Kidney epithelial cell (primary cell): ENCODE measurements at places on chromosomes 6 and 20. TPM values are rescaled to one million over a fixed set of nuclear protein-coding genes. Genes with fewer than 3 reads are reported as not detected.

DNA sequence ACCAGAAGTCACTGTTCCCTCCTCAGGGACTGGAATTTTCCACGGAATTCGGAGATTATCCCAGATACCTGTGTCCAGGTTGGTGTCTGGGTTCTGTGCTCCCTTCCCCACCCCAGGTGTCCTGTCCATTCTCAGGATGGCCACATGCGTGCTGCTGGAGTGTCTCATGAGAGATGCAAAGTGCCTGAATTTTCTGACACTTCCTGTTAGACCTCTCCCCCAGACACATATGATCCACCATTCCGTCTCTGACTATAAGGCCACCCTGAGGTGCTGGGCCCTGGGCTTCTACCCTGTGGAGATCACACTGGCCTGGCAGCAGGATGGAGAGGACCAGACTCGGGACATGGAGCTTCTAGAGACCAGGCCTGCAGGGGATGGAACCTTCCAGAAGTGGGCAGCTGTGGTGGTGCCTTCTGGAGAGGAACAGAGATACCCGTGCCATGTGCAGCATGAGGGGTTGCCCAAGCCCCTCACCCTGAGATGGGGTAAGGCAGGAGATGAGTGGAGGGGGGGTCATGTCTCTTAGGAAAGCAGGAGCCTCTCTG, 14.4 kb upstream of the HLA-A start:
- DNase-seq, result no peak

GRCh38 chr6:82408952-82409431, 45.4 kb downstream of the TPBG start:
- no peak for DNase-seq

DNA sequence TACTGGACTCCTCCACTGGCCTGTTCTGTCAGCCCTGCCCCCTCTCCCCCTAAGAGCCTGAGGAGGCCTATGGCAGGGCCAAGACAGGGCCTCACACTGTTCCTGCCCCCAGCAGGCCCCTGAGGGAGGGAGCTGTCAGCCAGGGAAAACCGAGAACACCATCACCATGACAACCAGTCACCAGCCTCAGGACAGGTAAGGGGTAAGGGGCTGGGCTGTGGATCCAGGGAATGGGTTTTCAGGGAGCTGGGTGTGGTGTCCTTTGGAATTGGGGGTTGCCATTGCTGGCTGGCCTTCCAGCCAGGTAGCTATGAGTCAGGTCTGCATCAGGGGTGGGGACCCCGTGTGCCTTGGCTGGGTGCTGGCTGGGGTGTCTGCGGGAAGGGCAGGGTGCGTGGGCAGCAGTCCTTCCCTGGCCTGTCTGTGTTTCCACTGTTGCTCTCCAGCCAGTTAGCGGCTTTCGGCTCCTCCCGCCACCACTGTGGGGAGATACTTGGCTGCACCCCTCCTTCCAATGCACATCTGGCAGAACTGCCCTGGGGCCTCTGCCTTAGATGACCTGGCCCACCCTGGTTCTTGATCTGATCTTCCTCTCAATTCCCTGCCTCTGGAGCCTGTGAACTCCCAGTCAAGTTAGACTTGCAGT, 3.9 kb downstream of the SLC29A1 start:
- DNase-seq, result no peak

- DNase-seq, result no peak
Observed at GRCh38 chr20:57426271-57426689, 35.1 kb downstream of the RBM38 start.

GRCh38 chr6:141464490-141464889, 668.2 kb upstream of the GJE1 start:
- peak; percentile 61 for DNase-seq

DNA sequence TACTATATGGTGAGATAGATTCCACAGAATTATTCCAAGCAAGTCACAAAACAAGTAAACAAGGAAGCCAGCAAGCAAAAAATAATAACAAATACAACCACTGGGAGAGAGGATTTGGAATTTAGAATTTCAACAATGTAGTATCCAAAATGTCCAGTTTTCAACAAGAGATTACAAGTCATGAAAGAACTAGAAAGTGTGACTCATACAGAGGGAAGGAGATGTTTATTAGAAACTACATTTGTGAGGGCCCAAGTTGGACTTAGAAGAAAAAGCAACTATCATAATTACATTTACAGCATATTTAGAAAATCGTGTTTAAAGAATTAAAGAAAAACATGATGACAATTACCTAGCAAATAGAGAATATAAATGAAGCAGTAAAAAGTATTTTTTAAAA, 494.6 kb upstream of the ID4 start:
- DNase-seq, result no peak

- no peak for DNase-seq
Observed at GRCh38 chr20:41175727-41176330, 38.5 kb downstream of the PLCG1 start.

DNA sequence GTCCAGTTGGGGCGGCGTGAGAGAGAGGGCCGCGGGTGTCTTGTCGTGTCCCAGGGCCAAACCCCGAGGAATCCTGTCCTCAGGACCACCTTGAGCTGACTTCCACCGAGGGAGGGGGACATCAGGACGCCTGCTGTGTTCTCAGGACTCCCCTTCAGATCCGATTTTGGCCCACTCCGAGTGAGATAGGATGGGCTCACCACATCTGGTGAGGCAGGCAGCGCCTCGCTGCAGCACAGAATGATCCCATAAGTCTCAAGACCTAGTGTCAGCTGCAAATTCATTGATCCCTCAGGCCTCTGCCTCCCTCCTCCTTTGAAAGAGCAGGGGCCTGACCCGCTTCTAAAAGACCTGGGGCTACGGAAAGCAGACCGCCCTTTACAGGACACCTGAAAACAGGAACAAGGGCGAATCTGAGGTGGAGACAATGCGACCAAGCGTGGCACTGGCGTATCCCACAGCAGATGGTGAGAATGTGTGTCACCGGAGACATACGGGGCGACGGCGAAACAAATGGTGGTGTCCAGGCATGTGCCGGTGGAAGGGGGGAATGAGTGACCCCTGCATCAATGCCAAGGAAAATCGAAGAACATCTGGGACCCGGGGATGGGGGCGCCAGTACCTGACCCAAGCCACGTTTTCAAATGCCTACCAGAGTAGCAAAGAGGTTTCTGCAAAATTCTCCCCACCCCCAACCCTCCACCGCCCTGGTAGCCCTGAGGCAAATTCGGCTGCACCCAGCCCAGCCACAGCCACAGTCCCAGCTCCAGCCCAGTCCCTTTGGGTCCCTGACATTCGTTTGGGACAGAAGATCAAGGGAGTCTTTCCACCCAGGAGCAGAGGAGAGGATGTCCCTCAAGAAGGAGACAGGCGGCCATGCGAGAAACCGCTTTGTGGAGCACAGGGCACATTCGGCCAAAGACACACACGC, 162.1 kb upstream of the ZNF337 start:
- no peak for DNase-seq

Gene BLOC1S5
- 14.8 and 22.0 TPM in 2 replicates for total RNA-seq

DNA sequence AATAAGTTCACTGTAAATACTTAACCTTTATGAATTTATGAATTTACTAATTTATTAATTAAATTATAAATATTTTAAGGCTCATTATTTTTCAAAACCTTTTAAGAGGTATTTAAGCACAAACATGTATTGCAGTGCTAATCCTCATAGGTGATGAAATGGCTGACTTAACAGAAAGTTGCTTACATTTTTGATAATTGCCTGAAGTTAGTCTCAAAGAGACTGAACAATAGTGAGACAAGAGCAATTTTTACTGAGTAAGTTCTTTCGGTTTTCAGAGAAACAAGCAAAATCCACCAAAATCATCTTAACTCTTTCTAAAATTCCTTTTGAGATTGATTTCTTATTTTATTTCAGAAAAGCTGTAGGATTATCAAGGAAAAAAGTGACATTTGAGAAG, 137.3 kb upstream of the VGLL2 start:
- DNase-seq, result no peak

DNA sequence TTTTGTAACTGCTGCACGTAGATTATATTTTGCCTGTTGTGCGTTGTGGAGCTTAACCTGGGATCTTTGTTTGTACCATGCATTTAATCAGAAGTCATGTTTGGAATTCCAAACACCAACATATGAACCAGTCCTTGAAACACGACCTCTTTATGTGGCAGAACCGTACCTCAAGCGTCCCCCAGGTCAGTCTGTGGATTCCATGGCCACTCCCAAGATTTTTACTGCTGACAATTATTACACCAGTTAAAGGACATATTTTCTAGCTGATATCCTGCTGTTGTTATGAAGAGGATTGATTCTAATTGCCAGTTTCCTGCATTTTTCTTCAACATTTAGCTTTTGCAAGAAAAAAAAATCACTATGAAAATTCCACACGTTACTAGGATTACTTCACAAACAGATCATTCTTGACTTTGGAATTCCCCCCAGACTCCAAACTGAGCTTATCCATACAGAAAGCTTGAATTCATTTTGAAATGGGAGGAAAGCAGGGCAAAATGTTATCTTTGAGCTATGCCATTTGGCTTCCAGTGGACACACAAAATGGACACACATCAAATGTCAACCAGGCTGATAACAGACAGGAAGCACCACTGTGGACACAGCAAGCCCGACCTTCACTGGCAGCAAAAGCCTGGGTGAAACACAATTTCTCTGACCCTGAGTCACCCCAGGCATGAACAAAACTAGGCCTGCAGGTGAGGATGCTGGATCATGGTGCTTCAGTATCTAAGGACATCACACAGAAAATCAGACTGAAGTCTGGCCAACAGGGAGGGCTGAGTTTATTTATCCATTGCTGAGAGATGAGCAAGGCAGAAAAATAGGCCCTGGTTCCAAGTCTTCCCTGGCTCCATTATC, 542.9 kb upstream of the JAG1 start:
- DNase-seq, result no peak

GRCh38 chr6:10402648-10403311, 12.1 kb downstream of the TFAP2A start:
- DNase-seq, result no peak

Gene GLO1
- total RNA-seq, result 168 and 195 TPM in 2 replicates

DNA sequence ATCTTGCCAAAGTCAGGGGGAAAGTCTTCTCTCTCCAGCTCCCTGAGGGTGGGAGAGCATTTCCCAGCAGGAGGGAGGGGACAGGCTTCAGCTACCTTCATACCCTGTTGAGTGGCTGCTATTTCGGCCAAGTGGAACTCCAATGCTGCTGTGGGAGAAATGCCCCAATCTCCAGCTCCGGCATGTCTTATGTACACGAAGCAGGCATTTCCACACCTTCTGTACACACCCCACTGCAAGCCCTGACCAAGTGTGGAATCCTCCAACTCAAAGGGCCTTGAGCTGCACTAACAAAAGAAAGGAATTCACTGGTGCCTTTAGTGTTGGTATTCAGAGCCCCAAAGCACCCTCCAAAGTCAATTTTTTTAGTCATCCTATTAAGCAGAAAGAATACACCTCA, 313.6 kb upstream of the NT5E start:
- DNase-seq, result no peak

Gene OVOL2
- total RNA-seq, result 3.1 and 4.4 TPM in 2 replicates

- DNase-seq, result no peak
Observed at GRCh38 chr6:105791583-105792318, 294.4 kb upstream of the PRDM1 start.

DNA sequence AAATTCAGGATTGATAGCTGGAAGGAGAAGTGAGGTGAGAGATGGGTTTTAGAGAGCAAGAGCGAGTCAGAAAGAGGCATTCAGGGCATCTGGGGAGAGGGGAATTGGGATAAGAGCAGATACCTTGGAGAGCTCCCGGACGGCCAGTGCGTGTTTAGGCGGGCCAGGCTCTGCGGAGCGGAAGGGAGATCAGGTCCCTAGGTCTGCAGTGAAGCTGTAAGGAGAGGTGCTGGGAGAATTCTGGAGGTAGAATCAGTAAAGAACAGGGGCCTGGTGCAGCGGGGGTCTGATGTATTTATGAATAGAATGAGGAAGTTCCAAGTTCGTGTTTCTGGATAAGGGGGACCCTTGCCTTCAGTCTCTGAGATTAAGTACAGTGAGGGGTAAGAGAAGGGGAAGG, 47.4 kb upstream of the FAM83D start:
- peak; percentile 4 for DNase-seq

DNA sequence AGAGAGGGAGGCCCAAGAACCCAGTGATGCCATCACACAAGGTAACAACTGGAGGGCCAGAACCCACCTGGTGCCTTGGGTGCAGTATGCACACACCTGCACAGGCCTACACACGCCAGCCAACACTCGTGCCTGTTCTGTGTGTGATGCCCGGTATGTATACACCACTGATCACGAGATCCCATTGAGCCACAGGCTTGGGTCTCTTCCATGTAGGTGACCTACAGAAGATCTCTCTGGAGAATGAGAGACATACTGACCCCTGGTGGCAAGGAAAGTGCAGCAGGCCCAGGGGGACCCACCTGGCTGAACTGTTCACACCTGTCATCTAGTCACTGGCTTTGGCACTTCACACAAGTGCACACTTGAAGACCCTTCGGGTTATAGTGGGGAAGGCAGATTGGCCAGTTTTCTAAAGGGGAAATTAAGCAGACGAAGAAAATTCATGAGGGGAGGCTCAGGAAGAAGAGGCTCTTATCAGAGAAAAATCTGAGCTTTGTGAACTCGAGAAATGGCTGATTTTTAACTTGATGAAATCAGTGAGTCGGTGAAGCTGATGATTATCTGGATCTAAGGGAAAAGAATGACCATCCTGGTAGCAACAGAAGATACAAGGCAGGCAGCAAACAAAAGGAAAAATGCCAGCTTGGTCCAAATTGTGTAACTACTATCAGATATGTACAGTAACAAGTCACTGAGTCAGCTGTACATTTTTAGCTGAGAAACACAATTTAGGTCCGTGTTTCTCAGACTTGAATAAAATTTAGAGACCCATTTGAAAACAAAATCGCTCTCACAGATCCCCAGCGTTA, 69.1 kb upstream of the PBOV1 start:
- no peak for DNase-seq

Gene VGLL2
- not detected in 2 replicates for total RNA-seq

GRCh38 chr6:13396241-13396792, 68.0 kb upstream of the TBC1D7 start:
- no peak for DNase-seq

Gene OPRL1
- 0.21 and 0.68 TPM in 2 replicates for total RNA-seq

GRCh38 chr6:75263401-75263750, 19.8 kb upstream of the COX7A2 start:
- DNase-seq, result no peak

Gene KHDRBS2
- 0.17 TPM in 1 of 2 replicates, not detected in the other for total RNA-seq

DNA sequence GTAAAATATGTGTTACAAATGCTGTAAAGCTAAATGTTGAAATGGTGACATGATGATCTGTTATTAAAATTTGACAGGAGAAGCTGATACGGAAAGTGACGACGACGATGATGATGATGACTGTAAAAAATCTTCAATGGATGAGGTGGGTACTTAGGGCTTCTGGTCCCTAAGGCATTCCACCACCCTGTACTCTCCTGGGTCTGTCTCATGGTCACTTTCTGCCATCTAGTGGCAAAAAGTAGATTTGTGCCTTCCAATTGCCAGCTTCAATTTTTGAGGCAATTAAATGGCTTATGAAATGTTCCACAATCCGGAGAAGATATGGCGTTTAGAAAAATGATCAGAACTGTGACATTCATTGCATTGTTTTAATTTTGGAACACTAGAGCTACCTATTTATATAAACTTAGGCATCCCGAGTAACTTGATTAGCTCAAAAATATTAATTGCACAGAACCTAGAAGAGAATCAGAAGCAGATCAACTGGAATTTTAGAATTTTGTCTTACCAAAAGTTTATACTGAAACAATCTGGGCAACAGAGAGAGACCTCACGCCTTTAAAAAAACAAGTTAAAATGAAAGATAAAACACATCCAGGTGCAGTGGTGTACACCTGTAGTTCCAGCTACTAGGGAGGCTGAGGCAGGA, 346.5 kb upstream of the PLCB4 start:
- DNase-seq, result peak; percentile 23
